MV-4-11 (cell line): ENCODE measurements at places on chromosomes 16 and 17.

DNA sequence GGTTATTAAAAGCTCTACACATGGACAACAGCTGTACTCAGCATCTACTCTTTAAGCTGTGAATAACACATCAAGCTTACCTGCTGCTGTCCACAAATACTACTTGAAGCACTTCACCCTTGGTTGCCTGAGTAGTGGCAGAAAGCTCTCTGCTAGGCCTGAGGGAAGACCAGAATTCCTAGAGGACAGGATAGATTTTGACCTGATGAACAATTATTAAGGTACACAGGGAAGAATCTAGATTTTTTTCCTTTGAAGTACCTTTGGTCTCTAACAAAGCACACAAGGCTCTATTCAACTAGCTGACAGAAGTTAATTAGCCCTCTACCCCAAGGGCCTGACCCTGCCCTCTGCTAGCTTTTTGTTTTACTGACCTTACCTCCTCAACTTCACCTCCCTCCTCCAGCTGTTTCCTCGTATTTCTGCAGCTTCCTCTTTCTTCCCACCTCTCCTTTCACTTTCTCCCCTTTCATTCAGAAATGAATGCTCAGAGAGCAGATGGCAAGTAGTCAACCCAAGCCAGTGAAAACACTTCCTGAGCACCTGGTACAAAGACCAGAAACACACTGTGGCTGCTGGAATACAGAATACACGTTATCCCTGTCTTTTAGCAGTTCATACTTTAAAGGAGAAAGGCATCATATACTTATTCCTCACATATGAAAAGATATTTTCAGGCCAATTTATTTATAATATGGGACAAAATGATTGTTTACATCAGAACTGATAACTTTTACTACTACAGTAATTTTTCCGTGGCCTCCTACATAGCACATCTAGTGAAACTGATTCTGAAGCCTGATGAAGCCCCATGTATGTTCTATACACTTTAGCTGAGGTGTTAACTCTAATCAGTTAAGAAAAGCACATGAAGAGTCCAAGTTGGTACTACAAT lies 5.7 kb upstream of the VEZF1 start:
- DNase-seq, result peak; percentile 73

DNA sequence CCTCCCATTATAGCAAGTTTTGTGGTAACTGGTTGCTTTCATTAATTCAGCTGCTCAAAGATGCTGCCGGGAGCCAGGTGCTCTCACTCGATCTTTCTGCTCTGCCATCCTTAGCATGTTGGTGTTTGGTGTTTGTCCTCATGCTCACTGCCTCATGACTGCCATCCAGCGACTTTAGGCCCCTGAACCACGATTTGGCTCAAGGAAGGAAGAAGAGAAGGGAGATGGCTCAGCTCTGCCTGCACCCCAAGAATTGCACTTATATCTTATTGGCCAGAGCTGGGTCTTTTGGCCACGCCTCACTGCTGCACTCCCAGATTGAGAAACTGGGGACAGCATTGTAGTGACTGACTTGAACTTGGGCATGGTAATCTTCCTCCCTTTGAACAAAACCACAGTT lies 52.7 kb downstream of the ARSG start:
- peak; percentile 48 for DNase-seq

GRCh38 chr17:66446419-66446818 lies 144.0 kb downstream of the PRKCA start:
- DNase-seq, result no peak

DNA sequence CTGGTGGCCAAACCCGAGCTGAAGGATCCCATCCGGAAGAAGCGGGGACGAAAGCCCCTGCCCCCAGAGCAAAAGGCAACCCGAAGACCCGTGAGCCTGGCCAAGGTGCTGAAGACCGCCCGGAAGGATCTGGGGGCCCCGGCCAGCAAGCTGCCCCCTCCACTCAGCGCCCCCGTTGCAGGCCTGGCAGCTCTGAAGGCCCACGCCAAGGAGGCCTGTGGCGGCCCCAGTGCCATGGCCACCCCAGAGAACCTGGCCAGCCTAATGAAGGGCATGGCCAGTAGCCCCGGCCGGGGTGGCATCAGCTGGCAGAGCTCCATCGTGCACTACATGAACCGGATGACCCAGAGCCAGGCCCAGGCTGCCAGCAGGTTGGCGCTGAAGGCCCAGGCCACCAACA lies 5.9 kb downstream of the CBX2 start:
- no peak for DNase-seq

GRCh38 chr17:81033535-81034167 lies 1.3 kb upstream of the BAIAP2 start:
- peak; percentile 52 for DNase-seq

- DNase-seq, result peak; percentile 95
Measured at GRCh38 chr16:50683689-50684374, 2.7 kb upstream of the SNX20 start.

DNA sequence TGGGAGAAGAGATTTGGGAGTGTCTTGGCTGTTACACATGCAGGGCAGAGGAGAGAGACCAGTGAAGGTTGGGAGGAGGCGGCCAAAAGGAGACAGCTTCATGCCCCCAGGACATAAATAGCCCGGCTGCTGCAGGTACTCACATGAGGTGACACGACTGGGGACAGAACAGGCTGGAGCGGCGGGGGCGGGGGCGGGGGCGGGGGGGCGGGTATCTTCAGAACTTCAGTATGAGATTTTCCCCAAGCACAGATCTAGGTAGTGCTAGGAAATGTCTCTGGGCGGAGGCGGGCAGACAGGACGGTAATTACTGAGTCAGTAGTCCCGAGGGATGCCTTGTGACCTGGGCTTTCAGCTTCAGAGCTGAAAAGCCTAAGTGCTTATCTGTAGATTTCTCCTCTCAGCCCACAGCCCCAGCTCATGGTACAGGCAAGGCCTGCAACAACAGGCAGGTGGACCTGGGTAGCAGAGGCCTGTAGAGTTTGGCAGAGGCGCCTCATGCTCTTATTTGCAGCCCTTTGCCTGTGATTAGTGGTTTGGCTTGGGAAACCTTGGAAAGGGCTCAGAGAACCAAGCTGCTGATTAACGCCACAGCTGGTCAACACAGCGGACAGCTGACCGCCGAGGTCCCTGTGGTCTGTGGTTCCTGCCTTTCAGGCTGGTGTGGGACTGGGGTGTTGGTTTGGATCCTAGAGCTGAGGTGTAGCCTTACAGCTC lies 24.5 kb downstream of the UNK start:
- DNase-seq, result no peak
